ENCODE measurements at places on chromosomes 7 and 10.

GRCh38 chr7:127717502-127718339, 65.7 kb downstream of the SND1 start:
- no peak for DNase-seq

DNA sequence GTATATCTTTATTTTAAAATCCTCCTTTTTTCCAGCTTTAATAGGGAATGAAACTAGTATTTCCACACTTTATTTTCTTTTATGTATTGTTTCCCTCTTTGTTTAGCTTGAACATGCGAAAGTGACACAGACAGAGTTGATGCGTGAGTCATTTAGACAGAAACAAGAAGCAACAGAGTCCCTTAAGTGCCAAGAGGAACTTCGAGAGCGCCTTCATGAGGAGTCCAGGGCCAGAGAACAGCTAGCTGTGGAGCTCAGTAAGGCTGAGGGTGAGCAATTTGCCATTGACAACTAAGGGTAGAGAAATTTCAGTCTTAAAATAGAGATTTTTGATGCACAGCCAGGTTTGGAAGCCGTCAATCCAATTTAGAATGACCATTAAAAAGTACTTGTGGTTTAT, 73.1 kb downstream of the CYP51A1 start:
- DNase-seq: no peak

DNA sequence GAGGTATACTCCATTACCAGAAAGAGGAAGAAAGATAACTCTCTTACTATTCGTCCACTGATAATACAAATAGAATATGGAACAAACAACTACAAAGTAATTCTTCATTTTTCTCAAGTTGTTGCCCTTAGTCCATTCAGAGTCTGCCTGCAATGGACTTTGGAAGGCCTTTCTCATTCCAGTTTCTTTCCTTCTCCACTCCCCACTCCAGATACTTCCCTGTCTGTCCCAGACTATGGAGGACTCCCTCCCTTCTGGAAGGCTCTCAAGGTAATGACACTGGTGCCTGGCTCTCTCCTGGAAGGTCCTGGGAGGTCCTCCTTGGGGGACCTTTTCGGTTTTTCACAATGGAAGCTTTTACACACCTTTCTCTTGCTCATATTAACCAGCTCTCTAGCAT, 167.8 kb downstream of the SDHAF3 start:
- DNase-seq: no peak

DNA sequence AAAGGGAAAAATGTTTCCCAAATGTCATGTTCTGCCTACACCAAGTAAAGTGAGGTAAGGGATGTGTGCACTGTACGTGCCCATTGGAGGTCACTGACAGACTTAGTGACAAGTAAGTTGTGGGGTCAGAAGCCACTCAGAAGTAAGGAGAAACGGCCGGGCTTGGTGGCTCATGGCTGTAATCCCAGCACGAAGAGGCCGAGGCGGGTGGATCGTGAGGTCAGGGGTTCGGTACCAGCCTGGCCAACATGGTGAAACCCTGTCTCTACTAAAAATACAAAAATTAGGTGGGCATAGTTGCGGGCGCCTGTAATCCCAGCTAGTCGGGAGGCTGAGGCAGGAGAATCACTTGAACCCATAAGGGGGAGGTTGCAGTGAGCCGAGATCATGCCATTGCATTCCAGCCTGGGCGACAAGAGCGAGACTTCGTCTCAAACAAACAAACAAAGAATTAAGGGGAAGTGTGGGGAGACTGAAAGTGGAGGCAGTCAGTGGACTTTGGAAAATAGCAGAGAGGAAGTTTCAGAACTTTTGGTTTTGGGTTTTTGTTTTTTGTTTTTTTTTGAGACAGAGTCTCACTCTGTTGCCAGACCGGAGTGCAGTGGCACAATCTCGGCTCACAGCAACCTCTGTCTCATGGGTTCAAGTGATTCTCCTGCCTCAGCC, 114.8 kb downstream of the WDFY4 start:
- DNase-seq: no peak

DNA sequence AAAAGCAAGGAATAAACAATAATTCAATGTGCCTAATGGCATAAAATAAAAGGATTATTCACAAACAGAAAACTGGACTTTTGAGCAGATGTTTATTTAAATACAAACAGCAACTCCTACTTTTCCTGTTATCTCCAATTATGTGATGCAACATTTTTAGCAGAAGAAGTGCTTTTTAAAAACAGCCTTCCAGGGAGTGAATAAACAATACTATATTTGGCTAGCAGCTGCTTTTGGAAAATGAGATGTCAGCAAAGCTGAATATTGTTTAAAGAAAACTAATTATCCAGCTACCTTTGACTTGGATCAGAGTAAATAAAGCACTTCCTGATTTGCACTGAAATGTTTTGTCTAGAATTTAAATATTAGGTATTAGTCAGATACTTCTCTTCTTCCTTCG, 23.2 kb downstream of the CDK1 start:
- no peak for DNase-seq

GRCh38 chr7:25148772-25149575, 23.9 kb upstream of the CYCS start:
- no peak for DNase-seq

DNA sequence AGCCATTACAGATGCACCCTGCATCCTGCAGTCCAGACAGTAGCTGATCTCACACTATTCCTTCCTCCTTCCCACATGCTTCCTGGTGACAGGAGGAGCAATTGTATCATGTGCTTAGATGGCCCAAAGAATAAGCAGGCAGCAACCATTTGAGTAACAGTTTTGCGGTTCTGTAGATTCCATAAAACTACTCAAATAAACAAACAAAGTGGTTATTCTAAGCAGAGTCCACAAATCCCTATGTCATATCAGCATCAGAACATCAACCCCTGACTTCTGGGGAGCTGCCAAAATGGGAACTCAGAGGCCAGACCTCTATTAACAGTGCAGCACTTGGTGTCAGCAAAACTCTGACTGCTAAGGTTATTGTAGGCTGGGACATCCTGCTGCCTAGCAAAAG, 226.0 kb downstream of the SORCS1 start:
- DNase-seq: no peak

GRCh38 chr7:64890761-64891362, 12.2 kb upstream of the ZNF273 start:
- no peak for DNase-seq
